ENCODE measurements at places on chromosomes 13 and 19. TPM values are rescaled to one million over a fixed set of nuclear protein-coding genes. Genes with fewer than 3 reads are reported as not detected.
A peak's percentile ranks its signal among the peaks of the same experiment; 100 is the strongest.

GRCh38 chr13:21235174-21235573, 58.7 kb downstream of the MRPL57 start:
- no peak overlapping the region for H3K4me3 ChIP-seq
- H3K27ac ChIP-seq = no peak overlapping the region
- DNase-seq = no peak
- H3K36me3 ChIP-seq = no peaks in the 10 kb centered on the region

DNA sequence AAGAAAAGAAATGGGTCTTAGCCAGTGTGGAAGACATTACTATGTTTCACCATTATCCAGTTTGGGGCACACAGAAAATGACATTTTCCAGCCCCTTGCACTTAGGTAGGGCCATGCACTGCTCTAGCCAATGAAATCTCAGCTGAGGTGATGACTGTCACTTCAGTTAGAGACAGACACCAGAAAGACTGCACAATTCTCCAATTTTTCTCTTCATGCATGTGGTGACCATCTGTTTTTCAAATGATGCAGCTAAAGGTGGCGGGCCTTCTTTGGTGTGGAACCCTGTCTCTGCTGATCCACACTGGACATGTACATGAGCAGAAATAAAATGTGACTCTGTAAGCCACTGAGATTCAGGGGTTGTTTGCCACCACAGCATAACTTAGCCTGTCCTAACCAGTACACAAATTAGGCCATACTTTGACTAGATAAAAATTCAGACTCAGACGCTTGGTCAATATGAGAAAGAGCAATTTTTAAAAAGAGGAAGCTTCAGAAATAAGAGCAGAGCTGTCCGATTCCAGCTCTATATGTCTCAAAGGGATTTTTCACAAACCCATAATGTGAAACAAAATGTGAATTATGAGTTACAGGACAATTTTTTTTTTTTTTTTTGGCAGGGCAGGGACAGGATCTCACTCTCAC, 6.7 kb downstream of the ZNF565 start:
- H3K4me1 ChIP-seq = no peaks in the 10 kb centered on the region
- no peaks in the 10 kb centered on the region for H3K36me3 ChIP-seq
- DNase-seq = no peak
- no peaks in the 10 kb centered on the region for H3K27me3 ChIP-seq

DNA sequence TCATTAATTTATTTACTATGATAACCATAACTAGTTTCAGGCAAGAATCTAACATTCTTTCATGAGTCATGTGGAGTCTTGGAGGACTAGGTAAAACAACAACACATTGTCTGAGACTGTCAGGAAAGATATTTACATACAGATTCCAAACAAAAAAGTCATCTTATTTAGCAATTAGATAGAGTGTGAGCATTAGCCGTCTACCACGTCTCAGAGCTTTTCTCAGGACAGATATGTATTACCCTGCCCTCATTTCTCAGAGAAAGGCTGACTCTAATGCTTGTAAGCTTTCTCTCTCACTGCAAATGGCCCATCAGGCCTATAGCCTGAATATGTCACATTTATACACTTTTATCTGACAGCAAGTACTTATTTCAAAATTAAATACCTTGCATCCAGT, 312.1 kb upstream of the PCDH20 start:
- H3K4me3 ChIP-seq = no peak overlapping the region
- DNase-seq = no peak
- no peaks in the 10 kb centered on the region for H3K27me3 ChIP-seq
- H3K27ac ChIP-seq = no peak overlapping the region
- no peaks in the 10 kb centered on the region for H3K36me3 ChIP-seq

- no peaks in the 10 kb centered on the region for H3K4me1 ChIP-seq
- H3K36me3 ChIP-seq = no peaks in the 10 kb centered on the region
- no peak overlapping the region for H3K27ac ChIP-seq
- H3K27me3 ChIP-seq = no peaks in the 10 kb centered on the region
Measured at GRCh38 chr19:39852882-39853281, 6.7 kb upstream of the FBL start.

DNA sequence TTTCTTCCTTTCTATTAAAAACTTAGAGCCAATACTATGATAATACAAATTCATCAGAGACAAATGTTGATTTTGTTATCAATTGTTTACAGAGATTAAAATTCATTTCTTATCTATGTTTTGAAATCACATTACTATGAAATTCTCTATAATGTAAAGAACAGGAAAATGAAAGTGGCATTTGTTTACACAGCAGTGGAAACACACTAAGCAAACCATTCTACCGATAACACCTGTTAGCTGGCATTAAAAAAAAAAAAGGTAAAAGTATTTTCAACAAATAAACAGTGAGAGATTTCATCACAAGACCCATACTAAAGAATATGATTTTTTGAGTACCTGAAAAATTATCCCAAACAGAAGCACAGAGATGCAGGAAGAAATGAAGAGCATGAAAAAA, 4.8 kb upstream of the CCDC70 start:
- H3K36me3 ChIP-seq = no peaks in the 10 kb centered on the region
- no peak overlapping the region for H3K27ac ChIP-seq
- H3K27me3 ChIP-seq = no peaks in the 10 kb centered on the region
- H3K4me3 ChIP-seq = no peak overlapping the region

DNA sequence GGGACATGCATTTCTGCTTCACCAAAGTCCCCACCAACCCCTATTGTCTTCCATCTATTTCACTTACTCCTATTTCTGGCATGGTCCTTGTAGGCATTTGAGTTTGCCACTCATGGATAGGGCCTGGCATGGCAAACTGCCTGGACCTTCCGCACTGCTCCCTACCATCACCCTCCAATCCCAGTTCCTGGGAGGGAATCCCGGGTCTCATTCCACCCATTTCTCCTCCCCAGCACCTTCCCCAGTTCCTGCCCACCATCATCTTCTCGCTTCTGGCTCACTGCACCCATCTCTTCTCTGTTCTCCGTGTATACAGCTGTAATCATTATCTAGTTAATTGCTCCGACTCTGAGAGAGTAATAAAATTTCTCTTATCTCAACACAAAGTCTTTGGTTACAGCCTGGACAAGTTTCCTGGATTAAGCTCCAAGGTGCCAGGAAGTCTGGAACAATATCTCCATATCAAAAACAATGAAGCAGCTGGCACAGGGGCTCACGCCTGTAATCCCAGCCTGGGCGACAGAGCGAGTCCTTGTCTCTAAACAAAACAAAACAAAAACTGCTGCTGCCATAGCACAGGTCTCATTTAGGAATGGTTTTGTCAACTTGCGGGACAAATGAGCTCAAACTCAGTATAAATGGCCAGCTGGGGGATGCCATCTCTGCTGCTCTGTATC, 17.0 kb upstream of the COX7A1 start:
- peak overlapping the region; percentile 70 for H3K27ac ChIP-seq
- H3K36me3 ChIP-seq = peaks cover 9% of the 10 kb centered on the region

- H3K4me1 ChIP-seq = peaks cover 25% of the 10 kb centered on the region
- H3K4me3 ChIP-seq = peak overlapping the region; percentile 87
- H3K27me3 ChIP-seq = no peaks in the 10 kb centered on the region
- DNase-seq = peak; percentile 84
- peak overlapping the region; percentile 72 for H3K27ac ChIP-seq
Measured at GRCh38 chr19:49114630-49115363, 627 bp downstream of the LIN7B start.

DNA sequence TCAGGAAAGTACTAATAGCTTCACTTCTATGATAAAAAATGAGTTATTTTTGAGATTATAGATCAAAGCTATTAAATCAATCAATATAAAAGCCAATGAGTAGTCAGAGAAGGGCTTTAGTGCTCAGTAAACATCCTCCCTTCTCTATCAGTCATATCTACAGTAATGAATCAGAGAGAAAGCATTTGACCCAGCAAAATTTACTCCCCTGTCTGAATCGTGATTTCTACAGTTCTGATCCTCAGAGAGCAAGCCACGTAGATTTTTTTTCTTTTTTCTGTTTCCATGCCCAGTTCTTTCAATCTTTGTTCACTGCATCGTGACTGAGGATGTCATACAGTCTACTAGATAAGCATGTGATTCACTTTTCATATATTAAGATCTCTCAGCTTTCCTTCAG, 16.2 kb upstream of the MBNL2 start:
- no peaks in the 10 kb centered on the region for H3K36me3 ChIP-seq
- no peaks in the 10 kb centered on the region for H3K27me3 ChIP-seq
- H3K4me3 ChIP-seq = no peak overlapping the region
- no peak for DNase-seq
- no peak overlapping the region for H3K27ac ChIP-seq

GRCh38 chr19:55500368-55500952, 12.2 kb downstream of the SSC5D start:
- H3K36me3 ChIP-seq = no peaks in the 10 kb centered on the region
- H3K4me1 ChIP-seq = no peaks in the 10 kb centered on the region
- H3K4me3 ChIP-seq = no peak overlapping the region
- no peaks in the 10 kb centered on the region for H3K27me3 ChIP-seq
- DNase-seq = no peak
- no peak overlapping the region for H3K27ac ChIP-seq

- no peak overlapping the region for H3K4me3 ChIP-seq
- no peaks in the 10 kb centered on the region for H3K27me3 ChIP-seq
- no peaks in the 10 kb centered on the region for H3K4me1 ChIP-seq
Measured at GRCh38 chr13:108486096-108486495, 143.3 kb upstream of the MYO16 start.

DNA sequence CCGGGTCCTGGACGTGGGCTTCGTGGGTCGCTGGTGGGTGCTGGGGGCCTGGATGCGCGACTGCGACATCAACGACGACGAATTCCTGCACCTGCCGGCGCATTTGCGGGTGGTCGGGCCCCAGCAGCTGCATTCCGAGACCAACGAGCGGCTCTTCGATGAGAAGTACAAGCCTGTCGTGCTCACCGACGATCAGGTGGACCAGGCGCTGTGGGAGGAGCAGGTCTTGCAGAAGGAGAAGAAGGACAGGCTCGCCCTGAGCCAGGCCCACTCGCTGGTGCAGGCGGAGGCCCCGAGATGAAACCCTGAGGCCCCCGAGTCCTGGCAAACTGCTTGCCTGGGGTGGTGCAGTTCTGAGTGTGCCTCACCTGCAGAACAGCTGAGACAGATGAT, 787 bp downstream of the TIMM29 start:
- H3K27ac ChIP-seq = peak overlapping the region; percentile 89
- no peaks in the 10 kb centered on the region for H3K27me3 ChIP-seq
- peaks cover 22% of the 10 kb centered on the region for H3K36me3 ChIP-seq
- no peak for DNase-seq

GRCh38 chr19:3879656-3880055, 829 bp upstream of the ATCAY start:
- H3K36me3 ChIP-seq = no peaks in the 10 kb centered on the region
- H3K27ac ChIP-seq = no peak overlapping the region
- DNase-seq = no peak
- no peak overlapping the region for H3K4me3 ChIP-seq

DNA sequence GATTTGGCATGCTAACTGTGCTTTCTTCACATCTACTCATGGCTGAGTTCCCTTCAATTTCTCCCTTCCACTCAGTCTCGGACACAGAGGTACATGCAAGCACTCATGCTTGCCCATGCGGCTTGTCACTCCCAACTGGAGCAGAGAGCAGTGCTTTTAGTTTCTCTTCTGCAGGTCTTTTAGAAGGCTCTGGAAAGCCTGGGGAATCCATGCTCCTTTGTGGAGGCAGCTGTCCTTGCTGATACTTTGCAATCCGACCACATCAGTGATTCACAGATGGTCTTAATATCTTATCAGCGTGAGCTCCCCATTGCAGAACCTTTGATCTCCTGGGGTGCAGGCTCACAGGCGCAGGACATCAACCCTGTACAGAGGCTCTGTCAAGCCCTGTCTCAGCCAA, 203.9 kb downstream of the COL4A1 start:
- no peak for DNase-seq
- H3K4me1 ChIP-seq = no peaks in the 10 kb centered on the region
- no peaks in the 10 kb centered on the region for H3K36me3 ChIP-seq

The NLRP7 gene
- not detected for total RNA-seq

The CCDC70 gene
- total RNA-seq = not detected

The CACNA1A gene
- total RNA-seq = 0.26 TPM

The GPR18 gene
- 0.58 TPM for total RNA-seq
